Activated CD8-positive, alpha-beta memory T cell treated with anti-CD3 and anti-CD28 coated beads for 48 hours (primary cell): ENCODE measurements at places on chromosomes 12 and 14.

GRCh38 chr12:77954206-77954555 lies 123.5 kb downstream of the NAV3 start:
- DNase-seq: no peak

DNA sequence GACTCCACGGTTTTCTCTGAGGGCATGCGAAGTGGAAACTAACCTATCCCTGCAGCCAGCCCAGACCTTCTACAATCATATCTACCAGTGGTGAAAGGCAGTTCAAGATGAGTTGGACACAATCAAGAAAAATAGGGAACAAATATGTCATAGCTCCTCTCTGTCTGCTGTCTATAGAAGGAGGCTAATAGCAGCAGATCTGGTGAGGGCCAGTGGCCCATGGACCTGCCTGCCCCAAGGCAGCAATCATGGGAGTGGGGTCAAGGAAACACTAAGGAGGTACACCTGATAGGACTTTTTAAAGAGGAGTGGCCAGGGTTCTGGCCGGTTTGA lies 149.5 kb downstream of the PRKCH start:
- DNase-seq: no peak

- no peak for DNase-seq
These were observed 75.5 kb upstream of the DCD start for GRCh38 chr12:54723379-54724256.

DNA sequence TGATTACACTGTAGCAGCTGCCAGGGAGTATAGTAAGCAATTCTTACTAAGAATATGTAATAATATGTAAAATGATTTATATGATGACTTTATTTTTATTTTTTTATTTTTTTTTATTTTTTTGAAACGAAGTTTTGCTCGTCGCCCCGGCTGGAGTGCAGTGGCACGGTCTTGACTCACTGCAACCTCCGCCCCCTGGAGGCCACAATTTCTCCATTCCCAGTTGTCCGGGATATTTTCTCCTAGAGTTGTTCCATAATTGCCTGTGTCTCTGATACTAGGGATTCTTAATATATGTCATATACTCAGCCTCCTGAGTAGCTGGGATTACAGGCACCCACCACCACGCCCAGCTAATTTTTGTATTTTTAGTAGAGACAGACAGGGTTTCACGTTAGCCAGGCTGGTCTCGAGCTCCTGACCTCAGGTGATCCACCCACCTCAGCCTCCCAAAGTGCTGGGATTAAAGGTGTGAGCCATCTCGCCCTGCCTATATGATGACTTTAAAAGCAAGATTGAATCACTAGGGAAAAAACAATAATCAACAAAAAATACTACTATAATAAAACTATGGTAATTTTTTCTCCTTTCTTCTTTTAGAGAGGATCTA lies 12.2 kb upstream of the ITPR2 start:
- no peak for DNase-seq

GRCh38 chr14:37597538-37597913 lies 2.1 kb downstream of the TTC6 start:
- no peak for DNase-seq

DNA sequence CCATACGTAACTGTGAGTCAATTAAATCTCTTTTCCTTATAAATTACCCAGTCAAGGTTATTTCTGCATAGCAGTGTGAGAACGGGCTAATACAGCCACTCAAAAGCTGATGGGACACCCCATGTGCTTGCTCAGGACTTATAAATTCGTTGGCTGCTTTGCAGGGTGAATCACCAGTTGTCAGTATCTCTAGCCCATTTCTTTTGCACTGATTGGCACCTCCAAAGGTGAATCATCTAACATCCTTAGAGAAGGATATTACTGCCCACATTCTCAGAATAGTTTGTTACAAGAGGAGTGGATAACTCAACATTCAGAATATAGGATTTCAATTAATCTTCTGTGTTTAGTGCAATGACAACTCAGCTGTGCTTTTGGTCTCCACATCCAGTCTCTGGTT lies 601.5 kb downstream of the KCNH5 start:
- DNase-seq: no peak

- no peak for DNase-seq
These were observed 48.5 kb downstream of the PHLDA1 start for GRCh38 chr12:75982979-75983660.

DNA sequence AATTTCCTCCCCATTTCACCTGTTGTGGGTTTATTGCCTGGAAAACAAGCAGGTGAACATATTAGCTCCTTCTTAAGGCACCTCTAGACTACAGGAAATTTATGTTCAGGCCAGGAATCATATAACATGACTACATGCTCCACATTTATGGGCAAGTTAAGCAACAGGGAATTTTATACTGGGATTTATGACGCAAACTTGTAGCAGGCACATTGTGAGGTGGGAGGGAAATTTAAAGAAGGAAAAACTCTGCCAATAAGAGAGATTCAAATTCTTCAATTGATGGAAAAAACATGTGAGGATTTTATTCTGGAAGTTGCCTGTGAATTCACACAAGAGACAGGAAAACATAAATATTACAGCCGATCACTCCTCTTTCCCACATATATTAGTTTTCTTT lies 93.9 kb downstream of the TBC1D30 start:
- DNase-seq: no peak

DNA sequence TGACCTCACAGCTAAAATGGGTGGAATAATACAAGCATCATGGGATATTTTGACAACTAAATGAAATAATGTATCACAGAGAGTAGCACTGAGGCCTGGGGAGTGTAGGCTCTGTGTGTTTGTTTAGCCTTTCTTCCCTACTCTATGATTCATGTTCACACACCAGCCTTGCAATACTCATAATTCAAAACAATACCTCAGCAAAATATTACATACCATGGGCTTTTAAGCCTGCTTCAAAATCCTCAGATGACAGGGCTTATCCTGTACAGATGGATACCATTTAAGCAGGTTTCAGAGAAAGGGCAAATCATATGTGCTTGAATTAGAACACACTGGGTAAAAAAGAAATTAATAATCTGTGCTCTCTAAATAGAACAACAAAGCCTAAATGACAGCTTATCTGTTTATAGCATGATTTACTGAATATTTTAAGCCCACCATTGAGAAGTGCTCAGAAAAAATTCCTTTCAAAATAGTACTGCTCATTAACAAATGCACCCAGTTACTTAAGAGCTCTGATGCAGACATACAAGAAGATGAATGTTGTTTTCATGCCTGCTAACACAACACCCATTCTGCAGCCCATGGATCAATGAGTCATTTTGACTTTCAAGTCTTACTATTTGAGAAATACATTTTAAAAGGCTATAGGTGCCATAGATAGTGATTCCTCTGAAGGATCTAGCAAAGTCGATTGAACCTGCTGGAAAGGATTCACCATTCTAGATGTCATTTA lies 84.9 kb upstream of the ADAMTS20 start:
- no peak for DNase-seq

DNA sequence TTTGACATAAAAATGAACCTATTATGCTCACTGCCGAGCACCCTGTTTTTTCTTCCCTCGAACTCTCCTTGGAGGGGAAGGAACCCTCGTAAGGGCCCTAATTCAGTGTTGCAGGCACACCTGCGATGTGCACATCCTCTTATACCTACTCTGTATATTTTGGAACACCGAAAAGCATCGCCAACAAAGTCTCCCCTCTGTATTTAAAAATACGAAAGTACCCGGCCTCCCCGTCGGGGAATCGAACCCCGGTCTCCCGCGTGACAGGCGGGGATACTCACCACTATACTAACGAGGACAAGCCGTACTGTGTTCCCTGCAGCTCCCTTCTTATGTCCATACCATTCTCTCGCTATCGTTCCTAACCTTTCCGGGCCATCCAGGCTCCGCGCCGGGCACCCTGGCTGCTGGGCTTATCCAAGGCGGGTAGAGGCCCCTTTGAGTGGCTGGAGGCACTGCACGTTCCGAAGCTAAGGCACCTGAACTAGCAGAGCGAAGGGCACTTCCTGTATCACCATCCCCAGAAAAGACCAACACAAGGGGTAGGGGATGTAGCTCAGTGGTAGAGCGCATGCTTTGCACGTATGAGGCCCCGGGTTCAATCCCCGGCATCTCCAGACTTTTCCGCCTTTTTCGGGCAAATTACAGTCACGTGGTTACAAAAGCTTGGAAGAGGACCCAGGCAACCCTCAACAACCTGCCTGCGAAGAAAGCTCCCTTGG lies 25.1 kb upstream of the UBC start:
- DNase-seq: no peak

DNA sequence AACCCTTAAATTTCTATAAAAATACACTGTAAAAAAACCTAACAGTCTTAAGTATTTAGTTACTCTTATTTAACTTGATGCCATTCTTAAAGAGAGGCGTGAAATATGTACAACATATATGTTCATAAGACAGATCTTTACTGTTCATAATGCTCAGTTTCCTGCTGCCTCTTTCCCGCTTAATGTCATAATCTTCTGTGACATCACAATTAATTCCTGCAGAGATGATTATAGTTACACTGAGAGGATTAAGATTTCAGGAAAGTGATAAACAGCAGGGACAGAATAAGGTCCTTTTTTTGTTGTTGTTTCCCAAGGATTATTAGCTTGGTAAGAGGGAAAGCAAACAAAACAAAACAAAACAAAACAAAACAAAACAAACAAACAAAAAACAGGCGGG lies 801.4 kb downstream of the FLRT2 start:
- no peak for DNase-seq

DNA sequence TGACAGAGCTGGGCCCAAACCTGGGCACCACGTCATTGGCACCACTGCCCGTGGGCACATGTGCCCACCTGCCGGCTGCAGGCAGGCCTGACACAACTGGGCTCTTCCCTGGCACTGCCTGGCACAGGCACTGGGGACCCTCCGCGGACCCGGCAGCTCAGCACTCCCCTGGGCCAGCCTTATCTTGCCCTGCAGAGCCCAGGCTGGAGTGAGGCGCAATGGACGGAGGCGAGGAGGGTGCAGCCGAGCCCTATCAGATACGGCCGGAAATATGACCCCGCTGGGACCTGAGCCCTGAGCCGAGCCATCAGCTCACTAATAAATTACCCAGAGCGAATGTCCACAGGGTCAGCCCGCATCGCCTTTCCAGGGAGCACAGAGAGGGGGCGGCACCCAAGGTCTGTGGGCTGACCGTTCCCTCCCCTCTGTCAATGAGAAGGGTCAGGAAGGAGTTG lies 1.7 kb upstream of the C14orf180 start:
- no peak for DNase-seq

DNA sequence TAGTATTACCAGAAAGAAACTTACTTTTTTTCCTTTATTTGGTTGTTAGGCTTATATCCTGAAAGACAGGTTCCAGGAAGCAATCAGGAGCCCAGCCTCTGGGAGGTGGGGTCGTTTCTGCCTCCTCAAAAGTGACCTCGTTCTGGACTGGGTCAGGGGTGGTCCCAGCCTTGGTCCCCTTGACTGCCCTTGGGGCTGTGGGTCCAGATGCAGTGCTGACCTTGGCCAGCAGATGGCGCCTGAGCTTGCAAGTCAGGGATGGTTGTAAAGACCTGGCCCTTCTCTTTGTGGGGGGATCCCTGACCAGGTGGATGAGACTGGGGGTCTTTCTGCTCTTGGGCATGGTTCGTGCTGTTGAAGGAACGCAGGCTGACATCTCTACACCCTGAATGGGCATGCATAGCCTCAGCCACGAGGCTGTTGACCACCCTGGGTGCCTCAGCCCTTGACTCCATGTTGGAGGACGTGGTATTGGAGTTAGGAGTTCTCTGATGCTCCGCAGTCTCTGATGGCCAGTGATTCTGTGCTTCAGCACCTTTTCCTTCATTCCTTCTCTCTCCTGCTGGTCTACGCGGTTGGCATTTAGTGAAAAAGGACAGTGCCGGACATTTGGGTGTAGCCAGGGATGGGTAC lies 62.4 kb downstream of the ADCK1 start:
- peak; percentile 48 for DNase-seq

- no peak for DNase-seq
These were observed 13.6 kb downstream of the DLK1 start for GRCh38 chr14:100740196-100740825.

DNA sequence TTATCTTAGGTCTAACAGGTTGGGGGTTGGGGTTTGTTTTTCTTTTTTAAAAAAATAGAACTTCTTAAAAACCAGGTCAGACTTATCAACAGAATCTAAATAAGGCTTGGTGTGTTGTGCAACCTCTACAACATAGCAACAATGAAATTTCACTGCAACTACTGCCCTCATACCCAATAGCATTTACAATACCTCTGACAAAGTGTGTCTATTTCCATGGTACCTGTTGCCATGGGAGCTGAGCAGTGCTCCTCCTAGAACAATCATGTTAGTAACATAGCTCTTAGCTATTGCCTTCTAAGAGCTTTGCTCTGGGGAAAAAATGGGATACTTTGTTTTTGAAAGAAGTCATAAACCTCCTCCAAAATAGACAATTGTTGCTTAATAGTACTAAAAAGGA lies 103.3 kb upstream of the CCDC175 start:
- DNase-seq: no peak

- DNase-seq: no peak
These were observed 22.8 kb upstream of the SRRM4 start for GRCh38 chr12:118958520-118958919.

DNA sequence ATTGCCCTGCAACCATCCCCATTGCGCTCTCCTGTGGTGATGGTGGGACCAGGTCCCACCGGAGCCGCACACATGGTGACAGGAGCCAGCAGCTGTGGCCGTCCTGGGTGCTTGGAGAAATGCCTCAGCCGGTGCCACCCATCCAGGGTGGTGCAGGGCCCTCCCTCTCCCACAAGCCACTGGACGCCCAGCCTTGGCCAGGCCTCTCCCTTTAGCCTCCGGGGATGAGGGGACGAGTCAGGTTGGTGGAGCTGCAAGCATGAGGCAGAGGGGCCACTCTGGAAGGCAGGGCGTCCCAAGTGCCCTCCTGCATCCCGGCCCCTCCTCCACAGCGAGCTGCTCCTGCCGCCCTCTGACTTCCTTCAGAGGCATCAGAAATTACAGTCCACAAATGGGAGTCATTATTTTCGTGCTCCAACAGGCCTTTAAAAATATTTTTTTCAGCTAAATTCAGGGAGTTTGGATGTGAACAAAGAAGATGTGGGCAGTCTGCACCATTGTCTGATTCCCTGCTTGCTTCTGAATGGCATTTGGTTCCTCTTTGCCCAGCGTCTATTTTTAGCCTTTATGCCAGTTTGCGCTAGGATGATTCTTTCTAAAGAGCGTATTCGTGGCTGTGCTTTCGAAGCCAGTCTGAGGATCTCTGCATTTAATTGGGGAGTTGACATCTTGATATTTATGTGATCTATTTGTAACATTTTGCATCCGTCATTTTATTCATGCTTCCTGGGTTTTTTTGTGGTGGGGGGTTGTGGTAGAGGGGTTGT lies 189.4 kb downstream of the ADGRD1 start:
- DNase-seq: no peak

DNA sequence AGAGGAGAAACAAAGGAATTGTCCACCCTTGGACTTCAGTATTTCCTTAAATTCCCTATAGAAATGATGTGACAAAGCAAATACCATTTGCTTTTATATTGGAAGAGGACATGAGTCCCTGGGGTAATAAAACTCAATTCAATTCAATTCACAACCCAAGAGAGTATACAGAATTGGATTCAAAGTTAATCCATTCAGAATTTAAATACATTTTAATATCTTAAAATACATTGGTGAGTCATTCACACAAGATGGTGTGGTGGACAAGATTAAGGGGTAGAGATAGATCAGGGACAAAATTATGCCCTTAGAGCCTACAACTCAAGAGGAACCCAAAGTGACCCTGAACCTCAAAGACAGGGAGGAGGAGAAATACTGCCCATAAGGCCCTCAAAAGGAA lies 495.0 kb upstream of the TMPO start:
- DNase-seq: no peak
